ENCODE measurements at places on chromosomes 4 and X. TPM values are rescaled to one million over a fixed set of nuclear protein-coding genes. Genes with fewer than 3 reads are reported as not detected.

Gene AFM
- not detected for total RNA-seq

Gene CFI
- 23.6 TPM for total RNA-seq

Gene MAMLD1
- total RNA-seq = 5.5 TPM

Gene NPNT
- total RNA-seq = 71.8 TPM

- no peak overlapping the region for H3K27ac ChIP-seq
- no peak for DNase-seq
- no peak overlapping the region for H3K4me3 ChIP-seq
Measured at GRCh38 chr4:5757536-5757935, 46.5 kb downstream of the EVC start.

DNA sequence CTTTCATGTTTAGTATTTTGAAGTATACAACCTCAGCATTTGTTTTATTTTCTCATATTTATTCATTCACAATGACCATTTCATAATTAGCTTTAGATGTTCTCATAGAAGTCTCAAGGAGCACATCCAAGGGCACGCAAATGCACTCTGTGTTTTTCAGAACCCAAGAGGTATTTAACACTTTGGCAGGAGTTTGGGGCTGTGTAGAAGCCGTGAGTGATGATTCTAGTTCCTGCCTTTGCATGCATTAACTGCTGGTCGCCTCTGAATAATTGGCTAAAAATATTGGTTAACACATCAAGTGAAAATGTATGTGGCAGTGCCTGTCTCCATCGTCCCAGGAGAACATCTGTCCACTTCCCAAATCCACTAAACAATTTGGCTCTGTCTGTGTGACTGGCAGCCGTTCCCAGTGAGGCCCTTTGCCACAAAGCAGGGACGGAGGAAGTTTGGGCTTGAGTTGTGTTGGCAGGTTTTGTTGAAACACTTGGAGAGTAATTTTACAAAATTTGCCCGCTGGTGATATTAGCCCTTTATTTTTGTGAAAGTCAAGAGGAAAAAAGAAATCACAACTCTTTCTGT, 730.7 kb upstream of the SLIT2 start:
- H3K27me3 ChIP-seq = no peaks in the 10 kb centered on the region
- H3K4me1 ChIP-seq = no peaks in the 10 kb centered on the region
- DNase-seq = no peak
- H3K4me3 ChIP-seq = no peak overlapping the region
- no peak overlapping the region for H3K27ac ChIP-seq
- H3K36me3 ChIP-seq = no peaks in the 10 kb centered on the region

DNA sequence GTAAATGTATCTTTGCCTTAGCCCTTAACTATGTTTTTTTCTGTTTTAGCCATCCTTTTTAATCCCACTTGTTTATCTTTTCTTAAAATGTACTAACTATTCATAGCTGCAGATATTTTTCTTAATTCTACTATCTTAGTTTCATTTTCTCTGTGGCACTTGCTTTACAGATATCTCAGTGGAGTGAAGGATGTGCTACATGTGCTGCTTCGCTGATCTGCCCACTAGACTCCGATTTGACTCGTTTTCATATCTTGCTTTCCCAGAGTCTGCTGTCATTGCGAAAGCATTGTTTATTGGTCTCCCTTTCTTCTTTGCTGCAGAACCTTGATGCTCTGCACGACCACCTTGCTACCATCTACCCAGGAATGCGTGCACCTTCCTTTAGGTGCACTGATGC, 30.6 kb downstream of the GUCY1B1 start:
- H3K27ac ChIP-seq = no peak overlapping the region
- H3K27me3 ChIP-seq = no peaks in the 10 kb centered on the region
- H3K4me3 ChIP-seq = no peak overlapping the region
- DNase-seq = no peak
- no peaks in the 10 kb centered on the region for H3K36me3 ChIP-seq

DNA sequence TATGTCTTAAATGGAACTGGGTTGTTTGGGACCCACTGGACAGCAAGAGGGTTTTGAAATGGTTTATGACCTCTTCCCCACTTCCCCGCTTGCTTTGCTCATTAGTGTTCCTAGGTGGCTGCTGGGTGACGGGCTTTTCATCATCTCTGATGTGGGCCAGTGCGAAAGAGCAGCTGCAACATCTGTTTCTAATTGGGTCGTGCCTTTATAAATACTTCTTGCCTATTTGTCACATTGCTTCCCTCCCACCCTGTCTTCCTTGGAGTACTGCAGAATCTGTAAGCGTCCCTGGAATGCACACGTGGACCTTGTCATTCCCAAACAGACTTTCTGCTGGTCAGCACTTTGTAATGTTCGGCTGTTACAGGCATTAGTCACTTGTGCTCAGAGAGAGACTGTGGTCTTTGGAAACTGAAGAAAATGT, 35.2 kb downstream of the SEPTIN11 start:
- peaks cover 3% of the 10 kb centered on the region for H3K36me3 ChIP-seq
- DNase-seq = peak; percentile 82
- no peaks in the 10 kb centered on the region for H3K27me3 ChIP-seq

DNA sequence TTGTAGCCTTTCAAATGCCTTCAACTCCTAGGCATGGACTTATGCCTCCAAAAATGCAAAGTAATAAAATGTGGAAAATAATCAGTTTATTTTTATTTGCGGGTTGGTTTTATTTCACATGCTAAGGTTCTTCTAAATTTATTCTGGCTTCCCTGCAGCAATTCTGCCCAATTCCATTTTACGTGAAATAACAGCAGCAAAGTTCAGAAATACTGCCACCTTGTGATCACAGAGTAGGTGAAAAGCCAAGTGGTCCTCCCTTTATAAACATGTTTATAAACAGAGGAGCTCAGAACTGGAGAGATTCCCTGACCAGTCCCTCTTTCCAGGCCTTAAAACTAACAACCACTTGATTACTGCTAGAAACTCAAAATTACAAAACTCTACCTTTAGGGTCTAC, 14.7 kb upstream of the DCHS2 start:
- DNase-seq = peak; percentile 33
- H3K36me3 ChIP-seq = no peaks in the 10 kb centered on the region
- H3K27me3 ChIP-seq = no peaks in the 10 kb centered on the region
- no peak overlapping the region for H3K4me3 ChIP-seq
- no peaks in the 10 kb centered on the region for H3K4me1 ChIP-seq

DNA sequence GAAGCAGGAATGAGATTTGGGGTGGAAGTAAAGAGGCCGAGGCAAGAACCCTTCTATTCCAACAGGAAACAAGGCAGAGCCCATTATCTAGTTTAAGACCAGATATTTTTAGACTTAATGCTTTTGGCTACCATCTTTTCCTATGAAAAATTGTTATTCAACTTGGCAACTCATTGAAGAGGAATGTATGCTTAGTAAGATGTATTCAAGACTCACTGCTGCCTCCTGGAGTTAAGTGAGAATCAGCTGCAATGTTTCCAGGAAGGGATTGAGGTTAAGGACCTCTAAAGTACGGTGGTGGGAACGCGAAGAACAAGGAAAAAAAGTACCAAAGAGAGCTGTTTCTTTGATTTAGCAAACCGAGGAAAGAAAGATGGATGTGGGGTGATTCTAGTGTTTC, 89.1 kb downstream of the RAPGEF2 start:
- 0 out of 2 replicates have a peak, but pooled peaks cover 2% of the 10 kb centered on the region for H3K4me1 ChIP-seq
- no peak overlapping the region for H3K27ac ChIP-seq
- H3K36me3 ChIP-seq = no peaks in the 10 kb centered on the region
- no peak overlapping the region for H3K4me3 ChIP-seq
- H3K27me3 ChIP-seq = no peaks in the 10 kb centered on the region

DNA sequence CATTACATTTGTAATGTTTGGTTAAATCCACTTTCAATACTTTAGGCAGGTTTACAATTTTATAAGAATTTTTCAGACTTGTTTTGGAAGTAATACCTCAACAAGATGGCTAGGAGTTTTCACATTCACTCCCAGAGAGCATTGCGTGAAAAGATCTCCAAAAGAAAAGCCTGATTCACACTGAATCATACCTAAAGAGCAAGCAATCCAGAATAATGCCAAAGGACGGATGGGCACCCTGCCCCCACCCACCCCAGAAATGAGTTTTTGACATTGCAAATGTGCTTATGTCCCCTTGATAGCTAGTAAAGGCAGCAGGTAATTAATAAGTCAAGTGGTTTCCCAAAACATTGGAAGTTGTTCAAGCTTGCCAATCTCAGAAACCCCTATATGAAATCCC, 557.7 kb upstream of the TENM3 start:
- no peaks in the 10 kb centered on the region for H3K27me3 ChIP-seq
- H3K27ac ChIP-seq = no peak overlapping the region
- H3K4me3 ChIP-seq = no peak overlapping the region
- no peaks in the 10 kb centered on the region for H3K36me3 ChIP-seq

- H3K27me3 ChIP-seq = no peaks in the 10 kb centered on the region
- no peak overlapping the region for H3K4me3 ChIP-seq
- H3K36me3 ChIP-seq = no peaks in the 10 kb centered on the region
- DNase-seq = peak; percentile 14
Measured at GRCh38 chrX:74931214-74931613, 6.0 kb upstream of the NEXMIF start.

DNA sequence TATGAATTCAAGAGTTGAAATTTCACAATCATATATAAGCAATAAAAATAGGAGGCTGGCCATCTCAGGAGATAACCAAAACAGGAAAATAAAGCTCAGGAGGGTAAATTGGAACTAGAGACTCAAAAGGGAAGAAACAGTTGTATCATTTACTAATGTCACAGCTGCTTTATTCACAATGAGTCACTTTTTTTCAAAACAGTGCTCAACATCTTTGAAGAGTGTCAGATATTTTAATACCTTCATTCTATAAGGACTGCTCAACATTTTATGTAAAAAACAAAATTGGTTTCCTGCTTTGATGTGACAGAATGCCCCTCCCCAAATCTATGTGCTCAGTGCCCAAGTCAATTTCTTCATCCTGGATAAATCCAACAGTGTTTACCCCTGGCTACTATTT, 97.7 kb downstream of the DDX60 start:
- no peak for DNase-seq
- H3K4me1 ChIP-seq = peaks cover 18% of the 10 kb centered on the region
- peak overlapping the region; percentile 20 for H3K4me3 ChIP-seq
- H3K27ac ChIP-seq = peak overlapping the region; percentile 31
- H3K27me3 ChIP-seq = no peaks in the 10 kb centered on the region

- peak overlapping the region; percentile 81 for H3K4me3 ChIP-seq
- no peak for DNase-seq
- H3K36me3 ChIP-seq = no peaks in the 10 kb centered on the region
- H3K27ac ChIP-seq = no peak overlapping the region
Measured at GRCh38 chrX:47649781-47650163, 591 bp downstream of the ELK1 start.

DNA sequence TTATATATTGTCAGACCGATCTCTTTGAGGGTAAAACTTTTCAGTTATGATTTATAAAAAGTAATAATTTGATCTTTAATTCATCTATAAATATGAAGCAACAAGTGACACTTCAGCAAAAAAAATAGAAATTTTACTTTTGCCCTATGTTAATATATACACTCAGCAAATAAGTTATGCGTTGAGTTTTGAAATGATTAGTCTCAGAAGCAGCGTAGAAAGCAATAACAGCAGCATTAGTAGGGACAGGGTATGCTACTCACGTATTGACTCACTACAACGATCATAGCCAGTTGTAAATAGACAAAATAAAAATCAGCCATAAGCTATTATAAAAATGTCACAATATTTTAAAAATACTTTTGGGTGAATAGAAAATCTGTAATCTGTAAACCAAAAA, 1229.2 kb downstream of the ADGRL3 start:
- H3K27ac ChIP-seq = no peak overlapping the region
- no peaks in the 10 kb centered on the region for H3K27me3 ChIP-seq
- DNase-seq = no peak

DNA sequence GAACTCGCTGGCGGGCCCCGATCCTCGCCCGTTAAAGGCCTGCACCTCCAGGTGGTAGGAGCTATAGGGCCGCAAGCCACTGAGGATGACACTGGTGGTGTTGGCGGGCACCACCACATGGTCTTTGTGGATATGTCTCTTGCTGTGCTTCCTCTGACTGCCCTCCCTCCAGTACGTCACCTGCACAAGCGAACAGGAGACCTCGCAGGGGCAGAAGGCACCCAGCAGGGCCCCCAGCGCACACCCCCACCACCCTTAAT, 20.7 kb downstream of the L1CAM start:
- H3K4me1 ChIP-seq = no peaks in the 10 kb centered on the region
- H3K27ac ChIP-seq = no peak overlapping the region
- H3K4me3 ChIP-seq = no peak overlapping the region
- no peak for DNase-seq

DNA sequence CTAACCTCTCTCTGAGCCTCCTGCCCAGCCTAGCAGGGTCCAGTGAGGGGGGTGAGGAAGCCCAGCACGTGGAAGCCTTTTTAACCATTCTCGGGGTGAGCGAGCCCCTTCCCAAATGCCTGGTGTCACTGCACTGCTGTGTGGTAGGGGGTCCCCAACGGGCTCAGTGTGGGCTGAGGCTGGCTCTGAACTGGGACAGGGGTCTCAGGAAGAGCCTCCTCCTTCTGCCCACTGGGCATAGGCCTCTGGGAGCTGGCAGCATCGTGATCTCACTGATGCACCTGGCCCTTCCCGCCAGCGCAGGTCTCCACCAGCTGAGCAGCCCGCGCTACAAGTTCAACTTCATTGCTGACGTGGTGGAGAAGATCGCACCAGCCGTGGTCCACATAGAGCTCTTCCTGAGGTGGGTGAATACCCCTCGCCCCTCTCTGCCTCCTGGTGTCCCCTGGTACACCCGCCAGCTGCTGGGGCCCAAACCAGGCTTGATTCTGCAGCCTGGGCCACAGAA, 12.6 kb downstream of the HTRA3 start:
- H3K27ac ChIP-seq = no peak overlapping the region
- peaks cover 24% of the 10 kb centered on the region for H3K4me1 ChIP-seq
- H3K4me3 ChIP-seq = no peak overlapping the region
- DNase-seq = no peak

DNA sequence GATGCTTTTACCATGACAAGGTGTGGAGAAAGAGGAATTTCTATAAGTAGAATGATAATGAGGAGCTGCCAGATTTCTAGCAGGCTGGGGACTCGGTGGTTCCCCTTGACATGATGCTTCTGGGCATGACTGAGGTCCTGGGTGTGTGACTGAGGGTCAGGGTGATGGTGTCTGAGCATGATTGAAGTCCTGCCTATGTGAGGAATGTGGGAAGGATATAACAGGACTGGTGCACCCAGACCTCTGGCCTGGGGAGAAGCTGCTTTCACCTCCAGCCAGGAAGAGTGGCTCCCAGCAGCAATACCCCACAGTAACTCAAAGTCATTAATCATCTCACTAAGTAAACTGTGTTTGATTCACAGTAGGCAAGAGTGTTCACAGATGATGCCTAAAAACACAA, 17.4 kb downstream of the SORBS2 start:
- no peak for DNase-seq
- no peak overlapping the region for H3K4me3 ChIP-seq

DNA sequence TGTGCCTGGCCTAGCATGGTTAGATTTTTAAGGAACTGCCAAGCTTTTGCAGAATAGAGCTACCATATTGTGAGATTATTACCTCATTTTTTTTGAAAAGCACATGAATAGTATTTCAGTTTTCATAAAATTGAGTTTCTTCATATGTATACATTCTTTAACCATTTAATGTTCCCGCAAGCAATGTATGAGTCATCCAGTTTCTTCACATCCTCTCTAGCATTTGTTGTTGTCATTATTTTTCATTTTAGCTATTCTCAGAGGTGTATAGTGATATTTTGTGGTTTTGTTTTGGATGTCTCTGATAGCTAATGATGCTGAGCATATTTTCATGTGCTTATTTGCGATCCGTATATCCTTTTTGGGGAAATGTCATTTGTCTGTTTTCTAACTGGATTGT, 74.9 kb downstream of the GLUD2 start:
- H3K4me1 ChIP-seq = no peaks in the 10 kb centered on the region
- no peaks in the 10 kb centered on the region for H3K36me3 ChIP-seq
- H3K27me3 ChIP-seq = no peaks in the 10 kb centered on the region
- no peak overlapping the region for H3K4me3 ChIP-seq
- H3K27ac ChIP-seq = no peak overlapping the region
